ENCODE measurements at places on chromosomes 3 and 15.
A peak's percentile ranks its signal among the peaks of the same experiment; 100 is the strongest.

DNA sequence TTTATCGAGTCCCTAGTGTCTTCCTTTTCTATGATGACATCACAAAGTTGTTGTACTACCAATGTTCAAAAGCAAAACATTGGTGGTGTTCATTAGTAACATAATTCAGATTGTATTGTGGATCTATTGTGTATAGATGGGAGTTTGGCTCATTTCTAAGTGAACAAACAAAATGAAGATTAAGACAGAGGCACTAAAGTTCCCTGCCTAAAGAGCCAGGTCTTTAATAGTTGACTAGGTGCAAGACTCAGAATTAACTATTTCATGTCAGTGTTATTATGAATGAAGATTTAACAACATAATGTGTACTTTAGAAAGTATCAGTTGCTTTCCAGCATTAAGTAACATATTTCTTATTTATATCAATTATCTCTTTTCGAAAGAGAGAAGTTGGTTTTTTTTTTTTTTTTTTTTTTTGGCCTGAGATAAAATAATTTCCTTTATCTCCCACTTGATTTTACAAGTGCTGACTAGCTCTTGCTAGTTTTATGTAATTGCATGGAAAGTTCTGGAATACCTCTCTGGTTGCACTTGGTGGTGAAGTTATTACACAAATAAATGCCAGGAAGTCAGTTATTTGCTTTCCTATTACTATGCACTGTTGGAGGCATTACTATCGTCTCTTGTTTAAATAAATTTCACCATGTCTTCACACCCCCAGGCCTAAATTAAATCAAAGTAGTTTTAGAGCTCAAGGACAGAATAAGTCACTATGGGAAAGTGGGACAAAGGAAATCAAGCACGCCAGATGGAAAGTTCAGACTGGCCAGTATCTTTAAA lies 48.7 kb downstream of the NAALADL2 start:
- no peak for DNase-seq

- DNase-seq = peak; percentile 42
Observed at GRCh38 chr3:32522682-32523081, 20.0 kb upstream of the CMTM6 start.

- DNase-seq = peak; percentile 75
Observed at GRCh38 chr3:79247725-79248043, 520.1 kb downstream of the ROBO1 start.

GRCh38 chr3:65548848-65549625 lies 489.7 kb downstream of the MAGI1 start:
- no peak for DNase-seq

GRCh38 chr3:112327371-112327951 lies 5.5 kb upstream of the CD200 start:
- DNase-seq = peak; percentile 33

GRCh38 chr3:61632568-61633175 lies 71.3 kb downstream of the PTPRG start:
- DNase-seq = no peak

- peak; percentile 27 for DNase-seq
Observed at GRCh38 chr15:71572452-71573053, 237.8 kb upstream of the NR2E3 start.

GRCh38 chr3:181344331-181344730 lies 354.8 kb upstream of the DNAJC19 start:
- DNase-seq = no peak

DNA sequence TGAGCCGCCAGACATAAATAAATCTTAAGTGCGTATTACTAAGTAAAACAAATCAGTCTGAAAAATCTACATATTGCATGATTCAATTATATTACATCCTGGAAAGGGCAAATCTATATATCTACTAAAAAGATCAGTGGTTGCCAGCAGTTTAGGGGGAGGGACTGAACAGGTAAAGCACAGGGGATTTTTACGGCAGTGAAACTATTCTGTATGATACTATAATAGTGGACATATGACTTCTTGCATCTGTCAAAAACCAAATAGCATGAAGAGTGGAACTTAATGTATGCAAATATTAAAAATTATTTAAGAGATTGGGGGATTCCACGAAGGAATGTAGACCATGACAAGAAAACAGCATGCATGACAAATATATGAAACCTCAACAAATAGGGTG lies 111.6 kb downstream of the MYO9A start:
- DNase-seq = no peak

DNA sequence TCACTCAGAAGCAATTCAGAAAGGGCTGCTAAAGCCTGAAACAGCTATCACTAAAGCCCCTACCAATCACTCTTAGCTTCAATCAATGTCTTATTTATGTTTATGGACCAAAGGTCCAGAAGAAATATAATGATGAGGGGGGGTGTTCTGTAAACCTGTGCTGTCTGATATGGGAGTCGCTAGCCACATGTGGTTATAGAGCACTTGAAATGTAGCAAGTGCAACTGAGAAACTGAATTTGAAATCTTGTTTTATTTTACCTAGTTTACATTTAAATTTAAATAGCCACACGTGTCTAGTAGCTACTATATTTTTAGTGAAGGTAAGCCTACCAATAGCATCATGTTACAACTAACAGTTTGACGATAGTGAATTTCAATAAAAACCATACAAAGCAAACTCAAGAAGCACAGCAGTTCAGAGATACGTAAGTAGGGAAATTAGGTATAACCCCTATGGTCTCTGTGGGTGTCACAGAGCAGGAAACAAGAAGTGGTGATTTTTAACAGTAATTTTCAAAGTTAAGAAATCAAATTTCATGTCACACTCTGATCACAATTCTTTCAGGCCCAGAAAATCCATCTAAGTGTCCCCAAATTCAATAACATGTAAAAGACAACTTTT lies 3.6 kb downstream of the POU1F1 start:
- DNase-seq = no peak

DNA sequence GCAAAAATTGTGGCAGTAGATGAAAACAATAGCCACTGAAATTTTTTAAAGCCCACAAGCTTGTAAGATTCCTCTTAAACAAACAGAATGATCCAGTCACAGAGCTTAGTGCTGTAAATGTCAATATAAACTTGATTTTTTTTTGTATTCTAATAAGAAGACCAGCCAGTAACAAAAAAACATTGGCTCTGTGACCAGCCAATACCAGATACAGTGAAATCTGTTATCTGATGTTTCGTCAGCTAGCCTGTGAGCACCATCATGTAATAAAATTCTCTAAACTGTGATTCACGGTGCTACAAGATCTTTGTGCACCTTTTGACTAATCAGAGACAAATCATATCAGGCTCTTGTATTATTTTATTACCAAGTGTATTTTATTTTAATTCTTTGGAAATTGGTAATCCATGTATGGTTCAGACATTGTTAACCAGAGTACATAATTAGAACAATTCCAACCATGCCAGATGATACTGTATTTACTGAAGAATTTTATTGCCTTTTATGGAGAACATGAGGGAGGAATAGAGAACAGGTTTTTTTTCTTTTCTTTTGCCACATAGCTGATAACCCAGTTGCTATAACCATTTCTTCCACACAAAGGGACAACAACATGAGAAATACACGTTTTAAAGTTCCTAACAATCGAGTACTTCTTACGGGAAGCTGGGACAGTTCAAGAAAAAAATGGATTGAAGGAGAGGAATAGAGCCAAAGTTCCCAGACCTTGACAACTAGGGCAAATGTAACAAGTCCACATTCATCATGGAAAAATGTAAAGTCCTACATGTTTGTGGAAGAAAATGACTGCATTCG lies 71.9 kb downstream of the FILIP1L start:
- DNase-seq = peak; percentile 97

DNA sequence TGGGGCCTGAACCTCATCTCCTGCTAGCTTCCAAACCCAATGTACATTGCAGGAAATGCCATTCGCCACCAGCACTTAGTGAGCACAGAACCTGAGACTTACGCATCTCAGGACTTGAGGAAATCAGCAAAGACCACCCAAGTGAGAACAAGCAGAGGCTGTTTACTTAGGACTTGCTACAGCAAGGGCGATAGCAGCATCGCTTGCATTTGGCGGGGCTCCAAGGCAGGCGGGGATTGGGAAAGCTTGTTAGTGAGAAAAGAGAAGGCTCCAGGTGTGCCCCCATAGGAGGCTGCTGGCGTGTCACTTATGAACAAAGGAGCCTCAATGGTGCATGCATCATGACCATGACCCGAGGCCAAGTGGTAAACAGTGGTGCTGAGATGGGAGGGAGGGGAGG lies 19.7 kb downstream of the SLC6A20 start:
- no peak for DNase-seq

- DNase-seq = no peak
Observed at GRCh38 chr15:33679061-33679460, 289.2 kb upstream of the CHRM5 start.

DNA sequence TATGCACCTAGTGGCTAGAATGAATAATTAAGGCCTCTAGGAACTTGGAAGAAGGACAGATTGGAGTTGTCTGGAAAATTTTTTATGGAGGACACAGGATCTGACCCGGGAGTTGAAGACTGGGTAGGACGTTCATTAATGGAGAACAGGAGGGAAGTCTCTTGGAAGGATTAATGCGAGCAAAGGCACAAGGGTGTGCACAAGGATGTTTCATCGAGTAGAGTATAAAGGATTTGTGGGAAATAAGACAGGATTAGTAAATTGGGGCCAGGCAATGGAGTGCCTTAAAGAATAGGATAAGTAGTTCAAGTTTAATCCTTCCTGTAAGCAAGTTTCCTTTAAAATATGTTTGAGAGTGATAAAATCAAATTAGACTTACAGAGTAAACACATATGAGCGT lies 14.6 kb downstream of the LMOD3 start:
- DNase-seq = no peak

- no peak for DNase-seq
Observed at GRCh38 chr15:37359101-37359892, 258.9 kb upstream of the MEIS2 start.

- peak; percentile 96 for DNase-seq
Observed at GRCh38 chr15:63372018-63372705, 9.5 kb downstream of the CA12 start.

DNA sequence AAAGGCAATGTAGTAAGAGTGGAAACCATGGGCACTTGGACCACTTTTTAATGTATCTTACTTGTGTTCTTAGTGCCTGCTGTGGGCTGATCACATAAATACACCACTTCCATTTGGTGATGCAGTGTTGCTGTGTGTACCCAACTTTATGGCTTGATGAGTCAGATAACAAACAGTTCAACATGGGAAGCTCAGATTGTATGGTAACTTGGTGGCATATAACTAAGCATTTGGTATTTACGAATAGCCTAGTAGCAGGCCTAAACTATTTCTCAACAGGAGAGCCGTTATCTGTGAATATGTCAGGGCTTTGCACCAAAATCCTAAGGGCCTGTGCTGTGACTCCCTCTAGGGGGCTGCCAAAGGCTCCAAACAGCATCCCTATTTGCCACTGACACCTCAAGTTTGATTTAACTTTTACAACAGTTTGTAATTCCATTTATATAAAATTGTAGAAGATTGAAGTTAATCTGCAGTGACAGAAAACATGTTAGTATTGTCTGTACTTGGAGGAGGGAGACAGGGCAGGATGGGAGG lies 640.4 kb upstream of the CADM2 start:
- DNase-seq = no peak

Data from astrocyte (in vitro differentiated cells and primary cell).